Jurkat, Clone E6-1 (cell line): ENCODE measurements at places on chromosomes 2 and 18.

DNA sequence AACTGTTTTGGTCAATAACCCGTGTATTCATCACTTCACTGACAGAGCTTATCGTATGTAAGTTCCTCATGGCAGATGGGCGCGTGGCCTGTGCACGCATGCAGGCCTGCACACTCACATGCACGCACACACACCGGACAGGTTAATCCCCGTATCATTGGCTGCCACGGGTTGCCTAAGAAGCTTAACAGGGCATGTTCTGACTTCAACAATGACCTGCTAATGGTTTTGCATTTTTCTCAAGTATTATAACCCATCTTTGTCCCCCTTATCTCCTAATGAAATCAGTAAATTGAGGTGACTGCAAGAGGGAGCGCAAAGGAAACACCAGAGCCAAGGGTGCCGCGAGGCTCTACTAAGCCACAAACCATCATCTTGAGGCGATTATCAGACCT is 399.0 kb upstream of the ID2 start:
- DNase-seq = no peak

- peak; percentile 49 for DNase-seq
Observed at GRCh38 chr2:237122214-237122666, 36.6 kb downstream of the COPS8 start.

DNA sequence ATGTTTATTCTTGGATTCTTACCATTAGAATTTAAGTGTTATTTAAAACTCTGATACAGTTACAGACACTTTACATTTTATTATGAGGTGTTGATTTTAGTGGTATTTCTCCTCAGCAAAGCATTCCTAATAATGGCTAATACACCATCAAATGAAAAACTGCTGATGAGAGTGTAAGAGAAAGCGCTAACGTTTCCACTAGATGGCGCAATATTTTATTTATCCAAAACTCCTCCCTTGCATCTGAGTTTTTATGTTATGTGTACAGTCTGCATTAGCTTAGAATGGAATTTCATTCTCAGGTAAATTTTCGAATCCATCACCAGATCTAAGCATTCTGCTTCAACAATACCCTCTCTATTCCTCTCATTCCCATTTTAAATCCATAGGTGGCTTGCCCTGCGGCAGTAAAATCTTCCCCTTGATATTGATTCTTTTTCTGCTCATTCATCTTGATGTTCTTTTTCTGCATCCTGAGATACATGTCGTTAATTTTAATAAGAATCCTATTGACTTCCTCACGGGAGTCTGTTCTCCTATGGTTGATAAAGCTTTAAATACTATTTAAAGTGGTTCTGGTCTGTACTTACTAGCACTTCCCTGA is 53.9 kb downstream of the PRKRA start:
- peak; percentile 36 for DNase-seq

DNA sequence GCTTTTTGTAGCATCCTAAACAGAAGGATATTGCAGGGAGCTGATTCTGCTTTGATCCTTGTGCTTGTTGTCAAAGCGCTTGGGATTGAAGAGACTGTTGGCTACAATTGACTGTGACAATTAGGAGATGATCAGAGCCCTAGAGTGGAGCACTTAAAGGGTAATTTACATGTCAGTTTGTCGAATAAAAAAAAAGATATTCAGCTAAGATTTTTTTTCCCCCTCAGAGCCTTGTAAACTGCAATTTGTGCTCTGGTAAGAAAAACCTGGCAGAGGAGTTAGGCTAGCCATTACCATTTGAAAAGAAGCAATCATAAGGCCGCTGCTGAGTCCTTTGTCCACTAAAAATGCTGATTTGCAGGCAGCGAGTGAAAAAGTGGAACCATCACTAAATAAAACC is 47.8 kb upstream of the ZEB2 start:
- DNase-seq = no peak

DNA sequence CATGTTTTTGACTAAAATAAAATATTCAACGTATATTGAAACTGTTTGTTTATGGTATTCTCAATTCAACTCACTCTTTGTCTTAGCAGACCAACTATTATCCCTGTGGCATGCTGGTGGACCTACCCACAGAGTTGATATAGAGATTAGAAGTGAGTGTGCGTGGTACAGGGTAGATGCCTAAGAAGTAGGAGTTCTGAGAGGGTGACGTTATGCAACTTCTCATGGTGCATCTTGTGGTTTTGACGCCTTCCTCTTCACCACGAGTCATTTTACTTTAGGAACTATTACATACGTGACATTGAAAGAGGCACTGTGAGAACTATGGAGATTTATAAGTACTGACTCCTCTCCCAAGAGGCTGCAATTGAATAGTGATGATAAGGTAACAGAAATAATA is 26.6 kb upstream of the NAPG start:
- peak; percentile 73 for DNase-seq

DNA sequence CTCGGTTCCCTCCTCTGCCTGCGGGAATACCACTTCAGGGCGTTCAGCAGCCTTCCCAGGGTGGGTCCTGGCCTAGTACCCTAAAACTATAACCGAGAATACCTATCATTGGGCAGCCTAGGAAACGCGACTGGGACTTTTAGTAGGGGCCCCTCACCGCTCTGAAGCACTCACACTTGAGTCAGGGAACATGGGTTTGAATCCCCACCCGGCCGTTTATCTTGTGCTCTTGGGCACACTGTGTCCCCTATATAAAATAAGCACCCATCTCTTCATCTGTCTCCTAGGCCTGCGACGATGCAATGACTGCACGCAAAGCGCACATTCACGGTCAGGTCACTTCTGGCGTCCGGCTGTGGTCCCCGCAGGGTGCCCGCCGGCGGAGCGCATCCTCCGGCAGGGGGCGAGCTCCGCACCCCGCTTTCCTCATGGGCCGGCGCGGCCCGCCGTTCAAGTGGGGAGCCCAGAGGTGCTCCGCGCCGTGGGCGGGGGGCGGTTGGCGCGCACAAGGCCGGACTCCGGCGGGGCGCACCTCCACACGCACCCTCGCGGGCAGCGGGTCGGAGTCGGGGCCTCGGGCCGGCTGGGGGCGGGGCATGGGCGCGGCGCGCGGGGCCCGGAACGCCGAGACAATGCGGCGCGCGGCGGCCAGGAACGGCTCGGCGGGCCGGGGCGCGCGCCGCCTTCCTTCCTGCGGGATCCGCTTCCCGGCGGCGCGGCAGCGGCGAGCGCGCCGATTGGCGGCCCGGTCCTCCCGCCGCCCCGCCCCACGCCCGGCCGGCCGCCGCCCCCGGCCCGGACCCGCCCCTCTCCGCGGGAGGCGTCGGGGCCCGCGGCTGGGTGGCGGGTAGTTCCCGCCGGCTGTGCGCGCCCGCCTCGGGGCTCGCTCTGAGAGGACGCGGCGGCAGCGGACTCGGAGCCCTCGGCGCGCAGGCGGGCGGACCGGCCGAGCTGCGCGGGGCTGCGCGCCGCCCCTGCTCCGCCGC is at the start of gene ASAP2:
TSS of gene ASAP2 (plus strand) at position 850 of the 986 bp plus-strand sequence. CDS start 293 bp downstream, outside the sequence.
- peak; percentile 32 for DNase-seq

DNA sequence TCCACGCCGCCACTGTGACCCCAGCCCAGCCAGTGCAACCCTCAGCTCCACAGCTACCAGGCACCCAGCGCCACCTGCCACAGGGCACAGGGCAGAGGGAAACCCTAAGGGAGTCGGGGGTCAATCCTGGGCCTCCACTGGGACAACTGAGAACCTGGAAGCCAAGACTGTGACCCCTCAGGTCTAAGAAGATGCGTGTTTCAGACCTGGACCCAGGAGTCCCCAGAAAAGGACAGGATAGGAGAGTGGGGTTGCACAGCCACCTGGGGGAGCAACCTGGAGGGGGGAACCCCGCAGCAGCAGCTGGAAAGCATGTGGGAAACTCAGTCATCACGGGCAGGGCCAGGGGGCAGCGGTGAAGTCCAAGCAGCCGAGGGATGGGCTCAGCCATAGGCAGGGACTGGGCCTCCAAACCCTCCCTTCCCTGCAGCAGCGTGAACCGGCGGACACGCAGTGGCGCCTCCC is 4.1 kb downstream of the ESPNL start:
- no peak for DNase-seq

GRCh38 chr2:13474538-13474937 is 757.8 kb downstream of the TRIB2 start:
- DNase-seq = no peak
